Activated CD4-positive, alpha-beta T cell treated with anti-CD3 and anti-CD28 coated beads, Interleukin-2, amount 50 U/mL, for 4 hours (primary cell): ENCODE measurements at places on chromosomes 4 and X.

GRCh38 chr4:47704693-47705325 lies 133.1 kb downstream of the CORIN start:
- no peak for DNase-seq

DNA sequence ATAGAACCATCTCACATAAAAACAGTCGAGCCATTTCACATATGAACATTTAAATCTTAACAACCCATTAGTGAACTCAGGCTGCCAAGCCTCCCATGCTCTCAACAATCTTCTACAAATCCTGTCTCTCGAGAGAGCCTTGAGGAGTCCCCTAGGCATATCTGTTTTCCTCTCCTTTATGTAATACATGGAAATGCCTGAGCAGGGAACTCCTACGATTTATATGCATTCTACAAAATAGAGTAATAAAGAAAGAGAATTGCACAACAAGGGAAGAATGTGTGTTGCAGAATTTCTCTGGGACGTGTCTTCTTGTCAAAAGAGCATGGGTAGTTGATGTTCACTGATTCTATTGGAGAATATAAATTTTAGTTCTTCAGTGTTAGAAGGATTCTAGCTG lies 101.8 kb upstream of the VCX2 start:
- DNase-seq: no peak

- no peak for DNase-seq
These were observed 311 bp downstream of the RNF113A start for GRCh38 chrX:119871245-119871598.

- no peak for DNase-seq
These were observed 92.7 kb upstream of the AFAP1 start for GRCh38 chr4:8032381-8032780.

- DNase-seq: no peak
These were observed 97.8 kb upstream of the ANK2 start for GRCh38 chr4:112951362-112952312.

- DNase-seq: no peak
These were observed 155.5 kb downstream of the EMCN start for GRCh38 chr4:100362366-100362765.

- no peak for DNase-seq
These were observed 27.1 kb upstream of the MAP9 start for GRCh38 chr4:155403886-155404285.

- DNase-seq: no peak
These were observed at the start of gene ZNF185 for GRCh38 chrX:152897222-152898131. TSS of gene ZNF185 (plus strand) at chrX:152898067. CDS start at chrX:152914490, 16,423 bp downstream.

DNA sequence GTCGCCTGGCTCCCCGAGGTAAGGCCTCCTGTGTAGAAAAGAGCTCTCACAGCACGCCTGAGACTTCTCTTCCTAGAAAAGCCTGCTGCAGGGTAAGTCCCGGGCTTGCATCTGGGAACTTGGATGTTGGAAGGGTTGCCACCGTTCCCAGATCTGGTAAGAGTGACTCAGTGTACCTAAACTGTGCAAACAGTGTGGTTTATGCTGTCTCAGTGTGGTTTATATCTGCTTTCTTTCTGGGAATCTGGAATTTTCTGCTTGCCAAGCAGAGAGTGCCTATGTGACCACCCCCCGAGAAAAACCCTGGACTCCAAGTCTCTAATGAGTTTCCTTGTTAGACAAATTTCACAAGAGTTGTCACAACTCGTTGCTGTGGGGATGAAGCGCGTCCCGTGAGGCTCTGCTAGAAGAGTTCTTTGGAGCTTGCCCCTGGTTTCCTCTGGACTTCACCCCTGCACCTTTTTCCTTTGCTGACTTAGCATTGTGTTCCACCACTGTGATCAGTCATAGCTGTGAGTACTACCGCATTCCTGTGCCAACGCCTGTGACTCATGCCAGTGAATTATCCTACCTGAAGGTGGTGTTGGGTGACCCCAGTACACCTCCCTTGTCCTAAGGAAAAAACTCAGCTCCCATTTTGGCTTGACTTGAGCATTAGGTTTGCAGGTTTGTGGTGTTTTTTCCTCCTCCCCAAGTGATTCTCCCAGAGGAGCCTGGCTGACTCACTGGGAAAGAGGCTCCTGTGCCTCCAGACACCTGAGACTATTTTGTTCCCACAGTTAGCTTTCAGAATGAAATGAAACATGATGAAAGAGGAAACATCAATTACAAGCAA lies 14.5 kb downstream of the SLC2A9 start:
- no peak for DNase-seq

DNA sequence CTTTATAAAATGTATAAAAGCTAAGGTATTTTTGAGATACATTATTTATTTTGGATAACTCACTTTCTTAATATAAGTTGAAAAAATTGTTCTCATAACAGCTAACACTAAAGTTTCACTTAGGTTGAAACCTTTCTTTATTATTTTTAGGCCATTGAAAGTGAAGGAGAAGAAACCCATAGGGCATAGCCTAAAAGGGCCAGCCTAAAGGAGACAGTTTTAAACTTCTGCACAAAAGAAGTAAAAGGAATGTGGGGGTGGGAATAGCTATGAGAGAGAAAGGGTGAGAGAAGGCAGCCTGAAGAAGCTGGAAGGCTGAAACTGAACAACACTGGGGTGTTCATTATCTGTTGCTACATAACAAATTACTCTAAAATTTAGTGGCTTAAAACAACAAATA lies 57.6 kb upstream of the RAPGEF2 start:
- no peak for DNase-seq

GRCh38 chr4:138090150-138090917 lies 151.8 kb downstream of the SLC7A11 start:
- DNase-seq: no peak

DNA sequence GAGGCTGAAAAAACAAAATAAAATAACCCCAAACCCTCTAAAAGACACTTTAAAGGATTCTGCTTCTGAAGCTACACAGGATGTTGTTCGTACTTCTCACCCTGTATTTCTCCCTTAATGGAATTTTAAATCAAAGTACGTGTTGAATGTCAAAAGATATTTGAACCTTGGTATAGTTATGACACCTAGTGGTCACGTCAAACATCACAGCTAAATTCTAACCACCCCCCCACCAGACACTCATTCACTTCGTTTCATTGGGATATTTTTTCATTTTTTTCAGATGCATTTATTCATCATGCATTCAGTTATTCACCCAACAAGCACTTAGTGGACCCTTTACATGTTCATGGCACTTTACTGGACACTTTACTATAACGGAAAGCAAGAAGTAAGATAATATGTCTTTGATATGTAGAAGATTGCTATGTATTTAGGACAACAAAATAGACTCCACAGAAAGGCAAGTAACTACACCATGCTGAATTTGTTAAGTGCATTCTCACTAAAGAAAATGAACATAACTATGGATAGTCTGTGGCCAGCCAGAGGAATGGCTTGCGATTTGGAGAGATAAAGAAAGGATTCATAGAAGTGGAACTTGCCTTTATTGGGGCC lies 62.5 kb upstream of the GPR174 start:
- no peak for DNase-seq

DNA sequence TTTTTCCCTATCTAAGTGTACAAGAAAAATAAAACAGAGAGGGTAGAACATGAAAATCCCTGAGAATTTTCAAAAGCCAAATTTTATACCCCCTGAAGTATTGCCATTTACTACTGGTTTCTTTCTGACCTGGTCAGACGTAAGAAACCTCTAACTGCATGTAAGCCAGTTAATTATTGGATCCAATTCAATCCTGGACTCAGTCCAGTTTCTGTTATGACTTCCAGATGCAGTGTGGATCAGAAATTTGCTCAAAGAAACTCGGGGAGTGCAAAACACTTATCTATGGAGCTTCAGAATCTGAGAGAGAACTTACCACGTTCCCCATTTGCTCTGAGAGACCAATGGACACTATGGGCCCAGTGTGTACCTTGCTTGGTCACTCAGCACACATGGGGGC lies 383.5 kb downstream of the KLHL4 start:
- no peak for DNase-seq

DNA sequence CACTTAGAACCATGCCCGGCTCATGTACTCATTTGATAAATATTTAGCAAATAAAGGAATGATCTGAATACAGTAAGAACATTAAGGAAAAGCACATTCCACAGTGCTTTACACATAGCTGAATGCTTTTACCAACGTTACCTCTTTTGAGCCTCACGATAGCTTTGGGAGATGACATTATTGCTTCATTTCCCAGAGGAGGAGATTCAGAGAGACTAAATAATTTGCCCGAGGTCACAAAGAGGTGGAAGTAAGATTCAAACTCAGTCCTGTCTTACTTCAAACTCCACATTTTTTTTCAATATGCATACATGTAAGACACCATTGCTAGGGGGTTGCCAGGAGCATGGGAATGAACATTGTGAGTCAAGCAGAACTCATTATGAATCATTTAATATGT lies 538.5 kb downstream of the BCOR start:
- no peak for DNase-seq

GRCh38 chr4:26326791-26327190 lies 6.0 kb downstream of the RBPJ start:
- no peak for DNase-seq

- no peak for DNase-seq
These were observed 1402.4 kb downstream of the FAM133A start for GRCh38 chrX:95076449-95076848.

DNA sequence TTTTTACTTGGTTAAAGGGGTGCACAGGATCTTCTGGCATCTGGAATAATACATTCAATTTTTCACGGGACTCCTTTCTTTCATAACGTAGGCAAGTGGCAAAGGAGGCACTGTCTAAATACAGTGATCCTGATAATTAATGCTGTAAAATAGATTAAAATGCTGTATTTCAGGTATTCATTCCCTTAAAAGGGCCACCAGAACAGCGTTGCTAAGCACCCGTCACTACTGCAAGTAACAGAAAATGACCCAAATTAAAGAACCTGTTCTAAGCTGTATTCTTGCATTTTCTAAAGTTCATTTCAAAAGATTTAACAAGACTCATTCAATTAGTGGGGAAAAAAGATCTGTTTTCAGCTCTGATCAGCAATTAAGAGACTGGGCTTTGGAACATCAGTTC lies 208.2 kb downstream of the TENM3 start:
- DNase-seq: no peak

GRCh38 chr4:123553279-123553678 lies 156.7 kb downstream of the SPRY1 start:
- DNase-seq: no peak

DNA sequence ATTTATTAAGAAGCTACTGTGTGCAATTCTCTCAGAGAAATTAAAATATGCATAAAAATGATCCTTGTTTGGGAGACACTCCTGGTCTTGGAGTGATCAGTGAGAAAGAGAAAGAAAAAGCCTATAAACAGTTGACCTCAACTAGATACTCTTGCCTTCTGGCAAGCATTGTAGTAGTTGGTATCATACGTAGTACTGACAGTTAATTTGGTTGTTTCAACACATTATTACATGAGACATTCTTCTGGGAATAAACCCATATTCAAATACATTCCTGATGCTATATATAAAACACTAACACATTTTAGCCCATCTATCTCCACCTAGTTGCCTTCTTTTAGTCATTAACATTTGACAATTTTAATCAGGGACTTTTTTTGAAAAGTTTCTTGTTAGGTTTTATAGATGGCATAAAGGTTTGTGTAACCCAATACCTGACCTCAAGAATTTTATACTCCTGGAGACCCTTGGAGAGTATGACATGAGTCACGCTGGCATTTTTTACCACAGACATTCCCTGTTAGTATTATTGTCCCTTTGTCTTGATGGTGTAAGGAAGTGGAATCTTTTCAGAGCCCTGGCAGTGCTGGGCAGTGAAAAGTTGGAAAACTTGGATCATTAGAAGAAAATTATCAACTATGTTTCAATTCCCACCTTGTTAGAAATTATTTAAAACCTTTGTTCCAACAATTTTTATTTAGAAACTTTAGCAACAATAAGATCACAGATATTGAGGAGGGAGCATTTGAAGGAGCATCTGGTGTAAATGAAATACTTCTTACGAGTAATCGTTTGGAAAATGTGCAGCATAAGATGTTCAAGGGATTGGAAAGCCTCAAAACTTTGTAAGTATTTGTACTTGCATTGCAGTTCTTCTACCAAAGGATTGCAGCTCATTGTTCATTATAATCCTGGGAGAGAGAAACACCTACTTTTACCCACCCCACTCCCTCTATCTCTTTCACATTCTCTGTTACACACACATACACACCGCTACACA lies 167.1 kb upstream of the PACRGL start:
- no peak for DNase-seq

DNA sequence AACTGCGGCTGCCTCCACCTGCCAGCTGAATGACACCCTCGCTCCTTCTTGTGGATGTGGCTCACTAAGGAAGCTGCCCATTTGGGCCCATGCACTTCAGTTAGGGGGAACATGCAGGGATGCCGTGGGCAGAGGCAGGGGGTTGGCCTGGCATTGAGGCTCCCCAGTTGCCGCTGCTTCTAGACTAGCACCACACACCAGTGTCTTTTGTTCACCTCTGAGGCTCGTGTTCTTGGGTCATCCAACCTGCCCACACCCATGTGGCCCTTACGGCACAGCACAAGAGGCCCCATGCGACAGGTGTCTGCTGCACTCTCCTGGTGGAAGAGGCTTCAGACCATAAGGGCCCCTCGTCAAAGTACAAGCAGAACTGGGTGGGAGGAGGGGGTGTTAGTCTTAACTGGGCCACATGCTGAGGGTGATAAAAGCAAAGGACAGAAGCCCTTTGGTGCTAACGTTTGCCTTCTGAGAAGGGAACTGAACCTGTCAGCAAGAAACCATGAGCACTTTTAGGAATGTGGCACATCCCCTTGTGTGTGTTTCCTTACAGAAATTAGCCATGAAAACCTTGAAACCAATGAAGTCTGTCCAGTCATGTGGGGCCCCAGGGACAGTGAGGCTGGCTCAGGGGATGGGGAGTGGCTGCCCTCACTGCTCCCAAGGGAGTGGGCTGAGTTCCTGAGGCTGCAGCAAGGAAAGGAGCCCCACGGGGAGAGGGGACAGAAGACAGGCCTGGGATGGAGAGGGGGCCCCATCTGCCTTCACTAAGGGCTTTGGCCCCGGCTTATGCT lies 39.2 kb downstream of the MAP7D3 start:
- DNase-seq: no peak
